OCI-M1 (cell line): ENCODE measurements at places on chromosomes 4 and X.

DNA sequence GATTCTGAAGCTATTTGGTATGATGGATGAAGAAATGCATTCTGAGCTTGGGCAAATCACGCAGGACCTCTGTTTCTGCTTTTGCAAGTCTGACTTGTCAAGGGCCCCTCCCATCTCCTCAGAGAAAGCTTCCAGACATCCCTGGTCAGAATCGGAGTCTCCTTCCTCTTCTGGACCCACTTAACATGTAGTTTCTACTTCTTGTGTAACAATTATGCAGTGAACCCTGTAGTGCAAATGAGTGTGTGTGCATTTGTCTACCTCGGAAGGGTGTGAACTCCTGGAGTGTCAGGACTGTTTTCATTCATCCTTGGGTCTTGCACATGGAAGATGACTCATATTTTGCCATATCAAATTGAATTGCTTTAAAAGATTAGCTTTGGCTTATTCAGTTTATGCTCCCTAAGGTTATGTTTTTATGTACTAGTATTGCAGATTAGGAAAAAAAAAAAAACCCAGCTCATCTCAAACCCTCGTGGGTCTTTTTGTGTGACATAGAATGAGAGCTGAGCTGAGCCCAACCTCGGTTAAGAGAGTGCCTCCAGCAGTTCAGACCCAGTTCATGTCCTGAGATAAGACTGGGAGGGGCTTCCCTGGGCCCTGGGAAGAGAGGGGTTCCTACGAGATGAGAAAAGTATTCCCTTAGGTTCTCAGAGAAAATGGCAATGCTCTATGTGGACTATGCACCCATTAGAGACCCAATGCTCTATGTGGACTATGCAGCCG lies 61.1 kb upstream of the RPL34 start:
- no peak for DNase-seq

DNA sequence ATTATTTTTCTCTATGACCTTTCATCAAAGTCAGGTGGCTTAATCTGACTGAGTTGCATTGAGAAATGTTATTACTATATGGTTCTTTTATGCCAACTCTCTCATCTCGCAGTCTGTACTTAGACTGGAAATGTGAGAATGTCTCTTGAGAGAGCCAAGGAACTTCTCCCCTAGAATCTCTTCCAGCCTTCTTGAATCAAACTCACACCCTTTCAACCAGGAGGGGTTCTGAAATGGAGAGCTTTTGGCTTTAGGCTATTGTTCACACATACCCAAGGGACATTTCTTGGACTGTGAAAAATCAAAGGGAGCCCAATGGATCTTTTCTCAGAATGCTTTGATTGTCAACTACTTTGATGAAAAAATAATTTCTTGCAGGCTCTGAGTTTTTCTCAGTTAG lies 5.1 kb downstream of the PLP1 start:
- DNase-seq, result no peak

DNA sequence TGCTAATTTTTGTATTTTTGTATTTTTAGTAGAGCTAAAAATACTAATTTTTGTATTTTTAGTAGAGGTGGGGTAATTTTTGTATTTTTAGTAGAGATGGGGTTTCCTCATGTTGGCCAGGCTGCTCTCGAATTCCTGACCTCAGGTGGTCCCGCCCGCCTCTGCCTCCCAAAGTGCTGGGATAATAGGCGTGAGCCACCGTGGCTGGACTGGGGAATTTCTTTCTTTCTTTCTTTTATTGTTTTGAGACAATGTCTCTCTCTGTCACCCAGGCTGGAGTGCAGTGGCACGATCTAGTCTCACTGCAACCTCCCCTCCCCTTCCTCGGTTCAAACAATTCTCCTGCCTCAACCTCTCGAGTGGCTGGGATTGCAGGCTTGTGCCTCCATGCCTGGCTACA lies 83.0 kb downstream of the FAM193A start:
- DNase-seq, result no peak

GRCh38 chrX:70132877-70133302 lies 357 bp upstream of the IGBP1 start:
- DNase-seq, result no peak

DNA sequence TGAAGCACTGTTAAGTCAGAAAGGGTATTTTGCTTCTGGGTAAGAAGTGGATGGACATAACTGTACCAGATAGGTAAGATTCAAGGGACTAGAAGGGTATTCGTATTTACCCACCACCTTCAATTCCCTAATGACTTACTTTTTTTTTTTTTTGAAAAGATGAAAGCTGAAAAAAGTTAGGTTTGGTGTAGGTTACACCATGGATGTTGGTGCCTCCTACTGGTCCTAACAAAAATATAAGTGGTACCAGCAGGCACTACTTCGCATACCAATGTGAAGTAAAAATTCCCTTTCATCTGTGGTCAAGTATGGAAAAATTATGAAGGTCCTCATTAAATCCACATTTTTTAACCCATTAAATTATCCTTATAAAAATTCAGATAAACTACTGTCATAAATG lies 7.2 kb downstream of the ANKRD17 start:
- DNase-seq, result no peak

GRCh38 chrX:79084923-79085322 lies 59.6 kb upstream of the GPR174 start:
- peak; percentile 5 for DNase-seq

- DNase-seq, result no peak
Measured at GRCh38 chr4:52192001-52192400, 140.9 kb downstream of the SPATA18 start.

- no peak for DNase-seq
Measured at GRCh38 chr4:118770741-118771187, 65.2 kb downstream of the SEC24D start.

DNA sequence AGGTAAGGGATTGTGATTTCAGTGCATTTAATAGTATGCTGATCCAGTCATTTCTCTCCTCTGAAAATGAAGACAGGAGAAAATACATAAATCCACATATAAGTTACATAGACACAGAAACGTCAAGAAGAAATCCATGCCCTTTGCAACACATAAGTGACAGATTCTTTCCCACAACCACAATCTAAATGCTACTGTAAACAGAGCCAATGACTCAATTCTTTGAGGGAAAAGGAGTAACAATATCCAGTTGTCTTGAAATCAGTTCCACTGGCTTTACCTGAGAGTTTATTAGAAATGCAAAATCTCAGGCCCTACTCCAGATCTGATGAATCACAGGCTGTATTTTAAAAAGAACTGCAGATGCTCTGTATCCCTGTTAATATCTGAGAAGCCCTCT lies 66.4 kb downstream of the ARAP2 start:
- no peak for DNase-seq

- no peak for DNase-seq
Measured at GRCh38 chr4:56286763-56287162, 100.5 kb downstream of the AASDH start.

GRCh38 chr4:105344141-105344540 lies 129.7 kb downstream of the PPA2 start:
- no peak for DNase-seq

GRCh38 chr4:3418029-3418762 lies 23.6 kb upstream of the HGFAC start:
- no peak for DNase-seq

DNA sequence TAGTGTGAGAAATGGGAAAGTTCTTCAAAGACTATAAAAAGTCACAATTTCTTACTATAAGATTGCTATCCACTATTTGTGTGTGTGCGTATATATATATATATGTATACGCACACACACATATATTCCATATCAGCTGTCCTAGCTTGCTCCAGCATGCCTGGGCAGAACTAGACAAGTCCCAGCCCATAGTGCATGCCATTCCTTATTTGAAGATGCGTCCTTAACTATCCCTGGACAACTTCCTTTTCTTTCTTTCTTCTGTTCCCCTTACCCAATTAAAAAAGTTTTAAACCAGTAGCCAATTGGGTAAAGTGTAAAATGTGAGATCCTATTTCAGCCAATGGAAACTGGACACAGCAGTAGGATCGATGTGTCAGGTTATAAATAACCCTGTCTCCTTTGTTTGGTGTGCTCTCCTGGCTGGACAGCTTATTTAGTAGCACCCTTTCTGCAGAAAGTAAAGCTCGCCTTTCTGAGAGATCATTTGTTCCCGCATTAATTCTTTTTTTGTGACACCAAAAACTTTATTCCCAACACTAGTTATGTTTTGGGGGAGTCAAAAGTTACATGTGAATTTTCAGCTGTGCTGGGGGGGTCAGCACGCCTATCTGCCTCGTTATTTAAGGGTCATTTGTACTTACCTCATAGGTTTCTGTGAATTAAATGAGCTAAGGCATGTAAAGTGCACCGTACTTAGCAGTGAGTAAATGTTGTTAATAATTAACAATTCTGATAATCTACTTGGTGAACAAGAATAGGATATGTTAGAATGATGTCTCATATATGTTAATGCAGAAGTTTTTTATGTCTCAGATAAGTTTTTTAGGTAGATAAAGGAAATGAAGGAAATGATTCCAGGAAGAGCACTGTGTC lies 40.9 kb downstream of the KDM6A start:
- no peak for DNase-seq
